Eye (tissue), 1 donor: ENCODE measurements at places on chromosomes 11 and 22.

- DNase-seq = no peak
These were observed 152.3 kb upstream of the LARGE1 start for GRCh38 chr22:34072585-34072984.

DNA sequence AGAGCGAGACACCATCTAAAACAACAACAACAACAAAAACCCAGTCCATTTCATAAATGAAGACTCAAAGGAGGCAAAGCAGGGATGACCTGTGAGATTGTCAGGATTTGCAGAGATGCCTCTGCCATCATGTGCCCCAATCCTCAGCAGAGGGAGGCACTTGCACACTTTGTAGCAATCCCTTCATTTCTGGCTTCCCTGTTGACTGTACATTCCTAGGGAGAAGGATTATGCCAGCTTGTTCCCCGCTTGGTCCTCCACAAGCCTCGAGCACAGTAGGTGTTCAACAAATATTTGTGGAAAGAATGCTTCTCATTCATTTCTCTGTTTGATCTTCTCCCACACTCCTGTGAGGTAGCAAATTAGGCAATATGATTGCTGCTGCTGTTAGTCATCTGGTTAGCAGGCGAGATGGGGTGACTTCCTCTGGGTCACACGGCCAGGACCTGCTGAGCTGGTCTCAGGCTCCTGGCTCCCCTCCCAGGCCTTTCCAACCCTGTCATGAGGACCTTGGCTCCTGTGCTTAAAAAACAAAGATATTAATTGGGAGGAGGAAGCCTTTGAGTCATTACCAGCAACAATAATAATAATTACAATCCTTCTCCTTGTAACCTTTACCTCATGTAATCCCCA lies 34.1 kb downstream of the LIF start:
- no peak for DNase-seq

DNA sequence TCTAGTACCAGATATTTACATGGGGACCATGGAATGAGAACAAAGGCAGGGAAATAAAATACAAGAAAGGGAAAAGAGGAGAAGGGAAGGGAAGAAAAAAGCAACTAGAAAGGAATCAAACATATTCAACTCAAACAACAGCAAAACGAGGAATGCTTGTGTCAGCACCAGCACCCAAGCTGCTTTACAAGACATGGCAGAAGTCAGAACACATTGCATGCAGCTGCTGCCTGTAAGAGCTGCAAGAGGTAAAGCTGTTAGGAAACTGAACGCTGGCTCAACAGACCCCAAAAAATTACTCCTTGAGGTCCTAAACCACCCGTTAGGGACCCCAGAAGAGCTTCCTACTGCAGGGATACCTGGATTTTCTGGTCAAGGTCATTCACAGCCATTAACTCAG lies 296.9 kb downstream of the OPCML start:
- peak; percentile 42 for DNase-seq

GRCh38 chr11:41201156-41201555 lies 258.3 kb downstream of the LRRC4C start:
- DNase-seq = peak; percentile 88

- no peak for DNase-seq
These were observed 937 bp downstream of the TRPT1 start for GRCh38 chr11:64224891-64225607.

DNA sequence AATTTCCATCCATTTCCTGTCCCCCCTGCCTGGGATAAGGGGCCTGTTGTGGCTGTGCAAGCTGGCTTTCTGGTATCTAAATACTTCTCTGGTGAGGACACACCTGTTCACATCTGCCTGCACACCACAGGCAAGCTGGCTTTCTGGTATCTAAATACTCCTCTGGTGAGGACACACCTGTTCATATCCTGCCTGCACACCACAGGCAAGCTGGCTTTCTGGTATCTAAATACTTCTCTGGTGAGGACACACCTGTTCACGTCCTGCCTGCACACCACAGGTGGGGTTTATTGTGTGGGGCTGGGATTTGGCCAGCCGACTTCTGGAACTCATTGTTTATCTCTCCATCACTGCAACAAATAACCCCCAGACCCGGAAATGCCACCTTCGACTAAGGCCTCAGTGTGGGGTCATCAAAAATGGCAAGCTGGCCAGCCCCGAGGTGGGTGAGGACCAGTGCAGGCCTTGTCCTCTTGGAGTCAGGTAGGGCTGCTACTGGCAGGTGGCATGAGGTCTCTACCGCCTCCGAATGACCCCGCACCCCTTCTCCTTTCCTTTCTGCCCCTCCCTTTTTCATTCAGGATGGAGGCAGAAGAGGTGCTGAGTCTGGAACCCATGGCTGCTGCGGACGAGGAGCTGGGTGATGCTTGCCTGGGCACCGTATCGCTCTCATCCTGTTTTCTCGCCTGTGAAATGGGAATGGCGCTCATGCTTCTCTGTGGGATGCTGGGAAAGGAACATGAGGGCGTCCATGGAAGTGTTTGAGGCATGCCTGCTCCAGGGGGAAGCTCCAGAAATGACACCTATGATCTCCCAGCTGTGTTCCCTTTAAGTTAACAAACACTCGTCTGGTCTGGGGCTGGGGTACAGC lies 43.5 kb upstream of the MYEOV start:
- DNase-seq = no peak

DNA sequence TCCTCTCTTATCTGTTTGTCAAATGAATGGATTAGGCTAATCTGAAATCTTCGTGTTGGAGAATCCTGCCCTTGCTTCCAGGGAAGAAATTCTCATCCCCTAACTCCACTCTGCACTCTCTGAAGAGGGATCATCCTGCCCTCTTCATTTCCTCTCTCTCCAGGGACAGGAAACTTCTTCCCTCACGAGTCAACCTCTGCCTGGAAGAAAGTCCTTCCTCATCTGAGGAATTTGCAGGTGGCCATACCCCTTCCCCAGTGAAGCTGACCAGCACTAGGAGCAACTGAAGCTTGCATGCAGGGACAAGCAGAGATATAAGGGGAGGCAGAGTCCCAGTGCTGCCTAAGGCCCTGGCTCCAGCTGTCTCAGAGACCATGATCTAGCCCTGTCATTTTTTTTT lies 3.6 kb upstream of the PHOX2A start:
- DNase-seq = no peak

DNA sequence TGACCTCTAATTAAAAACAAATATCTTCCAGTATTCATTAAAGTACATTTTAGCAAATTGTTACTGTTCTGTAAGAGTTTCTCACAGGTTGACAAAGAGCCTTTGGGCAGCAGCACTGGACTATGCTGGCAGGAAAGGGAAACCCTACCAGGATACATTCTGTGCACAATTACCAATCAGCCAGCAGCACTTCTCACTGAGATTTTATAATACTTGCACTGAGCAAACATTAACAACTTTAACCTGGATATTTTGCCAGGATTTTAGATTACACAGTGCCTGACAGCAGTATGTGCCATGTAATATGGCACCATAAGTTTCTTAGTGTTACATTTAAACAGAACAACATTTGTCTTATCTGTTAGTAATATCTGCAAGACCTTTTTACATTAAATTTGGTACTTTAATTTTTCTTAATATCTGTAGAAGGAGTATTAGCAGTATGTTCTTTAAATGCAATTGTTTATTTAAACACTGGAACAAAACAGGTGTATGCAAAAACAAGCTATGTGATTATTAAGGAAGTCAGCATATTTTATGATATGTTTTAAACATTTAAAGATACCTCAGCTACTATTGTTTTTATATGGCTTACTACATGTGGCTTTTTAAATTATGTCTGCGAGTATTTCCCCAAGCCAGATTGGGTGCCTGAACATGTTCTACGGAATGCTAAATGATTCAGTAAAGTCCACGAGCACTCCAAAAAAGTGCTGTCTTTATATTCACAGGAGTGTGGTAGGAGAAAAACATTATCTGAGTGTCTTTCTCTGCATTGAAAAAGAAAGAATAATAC lies 699.0 kb upstream of the LUZP2 start:
- no peak for DNase-seq

DNA sequence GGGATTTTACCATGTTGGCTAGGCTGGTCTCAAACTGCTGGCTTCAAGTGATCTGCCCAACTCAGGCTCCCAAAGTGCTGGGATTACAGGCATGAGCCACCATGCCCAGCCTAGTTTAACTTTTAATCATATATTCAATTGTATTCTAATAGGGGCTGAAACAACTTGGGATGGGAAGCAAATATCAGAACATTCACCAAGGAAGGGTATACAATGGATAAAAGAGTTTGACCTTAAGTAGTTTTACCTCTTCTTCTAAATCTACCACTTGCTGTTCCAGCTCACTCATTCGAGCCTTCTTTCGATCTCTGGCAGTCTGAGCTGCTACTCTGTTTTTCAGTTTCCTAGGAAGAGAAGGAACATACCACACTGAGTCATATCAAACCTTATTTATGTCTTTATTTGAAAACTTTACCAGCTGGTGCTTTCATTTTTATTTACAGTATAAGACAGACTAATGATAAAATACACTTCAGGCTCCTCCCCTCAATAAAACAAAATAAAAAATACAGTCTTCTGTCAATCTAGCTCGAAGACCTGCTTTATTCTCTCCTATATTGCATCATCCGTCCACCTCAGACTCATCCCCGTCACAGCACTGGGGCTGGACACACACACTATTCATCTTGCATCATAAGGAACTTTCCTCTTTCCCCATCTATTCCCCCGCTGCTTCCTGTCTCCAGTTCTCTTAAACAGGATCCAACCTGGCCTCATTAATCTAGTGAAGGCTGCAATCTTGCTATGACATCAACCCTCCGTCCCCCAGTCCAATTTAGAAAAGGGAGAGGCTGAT lies 1.4 kb downstream of the XBP1 start:
- DNase-seq = no peak

DNA sequence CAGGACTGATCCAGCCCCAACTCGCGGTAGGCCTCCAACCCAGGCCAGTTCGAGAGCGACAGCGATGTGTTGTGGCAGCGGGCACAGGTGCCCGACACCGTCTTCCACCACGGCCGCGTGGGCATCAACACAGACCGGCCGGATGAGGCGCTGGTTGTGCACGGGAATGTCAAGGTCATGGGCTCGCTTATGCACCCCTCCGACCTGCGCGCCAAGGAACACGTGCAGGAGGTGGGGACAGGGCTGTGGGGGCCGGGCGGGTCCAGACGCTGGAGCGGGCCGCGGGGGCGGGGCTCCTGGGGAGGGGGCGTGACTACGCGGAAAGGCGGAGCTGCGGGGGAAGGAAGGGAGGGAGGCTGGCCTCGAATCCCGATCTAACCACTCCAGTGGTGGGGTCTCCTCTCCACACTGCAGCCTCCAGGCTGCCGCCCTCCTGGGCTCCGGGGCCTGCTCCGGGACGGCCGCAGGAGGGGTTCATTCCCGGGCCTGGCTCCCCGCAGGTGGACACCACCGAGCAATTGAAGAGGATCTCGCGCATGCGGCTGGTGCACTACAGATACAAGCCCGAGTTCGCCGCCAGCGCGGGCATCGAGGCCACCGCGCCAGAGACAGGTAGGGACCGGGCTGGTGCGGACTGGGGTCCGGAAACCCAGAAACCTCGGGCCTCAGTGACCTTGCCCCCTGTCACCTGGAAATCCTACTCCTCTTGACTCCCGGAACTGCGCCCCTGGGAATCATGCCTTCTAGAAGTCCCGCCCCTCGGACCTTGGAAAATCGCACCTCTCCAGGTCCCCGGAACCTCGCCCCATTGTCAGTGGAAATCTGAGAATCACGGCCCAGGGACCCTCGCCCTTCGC lies 14.9 kb downstream of the TMEM258 start:
- peak; percentile 63 for DNase-seq

- DNase-seq = no peak
These were observed 44.0 kb upstream of the SLC1A2 start for GRCh38 chr11:35463331-35463751.

DNA sequence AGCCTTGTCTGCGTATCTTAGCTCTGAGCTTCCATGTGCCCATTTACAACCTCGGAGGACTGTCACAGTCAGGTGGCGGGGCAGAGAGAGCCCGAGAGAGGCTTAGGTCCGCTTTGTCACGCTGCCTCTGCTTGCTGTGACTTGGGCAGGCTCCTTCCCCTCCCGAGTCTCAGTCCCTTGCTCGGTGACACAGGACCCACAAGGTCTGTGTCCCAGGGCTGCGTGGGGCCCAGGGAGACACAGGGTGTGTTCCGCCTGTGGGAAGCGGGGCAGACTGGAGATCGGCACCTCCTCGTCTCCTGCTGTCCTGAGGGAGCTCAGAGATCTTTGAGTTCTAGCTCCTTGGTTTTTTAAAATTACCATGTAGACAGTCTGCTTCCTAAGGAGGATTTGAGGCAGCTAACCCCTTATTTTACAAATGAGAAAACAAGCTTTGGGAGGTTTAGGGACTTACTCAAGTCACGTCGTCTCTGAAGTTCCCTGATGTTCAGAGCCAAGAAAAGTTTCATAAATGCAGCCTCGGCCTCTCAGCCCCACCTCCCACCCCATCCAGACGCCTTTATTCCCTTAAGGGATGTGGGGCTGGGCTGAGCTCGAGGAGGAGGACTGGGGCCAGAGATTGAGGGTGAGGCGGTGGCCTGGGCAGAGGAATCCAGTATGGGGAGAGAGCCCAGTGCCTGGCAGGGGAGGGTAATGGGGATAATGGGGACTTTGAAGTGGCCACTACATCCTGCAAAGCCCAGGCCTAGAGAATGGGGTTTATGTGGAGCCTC lies 103.6 kb downstream of the NECTIN1 start:
- DNase-seq = no peak

- no peak for DNase-seq
These were observed 861 bp upstream of the RAD9A start for GRCh38 chr11:67390947-67391303.

GRCh38 chr11:117790279-117790678 lies 6.7 kb downstream of the DSCAML1 start:
- DNase-seq = peak; percentile 53

GRCh38 chr22:49312601-49313000 lies 515.1 kb downstream of the BRD1 start:
- DNase-seq = no peak

- DNase-seq = no peak
These were observed 1.7 kb upstream of the SLC29A2 start for GRCh38 chr11:66373265-66373664.

GRCh38 chr22:45197606-45198462 lies 34.1 kb downstream of the NUP50 start:
- DNase-seq = no peak

DNA sequence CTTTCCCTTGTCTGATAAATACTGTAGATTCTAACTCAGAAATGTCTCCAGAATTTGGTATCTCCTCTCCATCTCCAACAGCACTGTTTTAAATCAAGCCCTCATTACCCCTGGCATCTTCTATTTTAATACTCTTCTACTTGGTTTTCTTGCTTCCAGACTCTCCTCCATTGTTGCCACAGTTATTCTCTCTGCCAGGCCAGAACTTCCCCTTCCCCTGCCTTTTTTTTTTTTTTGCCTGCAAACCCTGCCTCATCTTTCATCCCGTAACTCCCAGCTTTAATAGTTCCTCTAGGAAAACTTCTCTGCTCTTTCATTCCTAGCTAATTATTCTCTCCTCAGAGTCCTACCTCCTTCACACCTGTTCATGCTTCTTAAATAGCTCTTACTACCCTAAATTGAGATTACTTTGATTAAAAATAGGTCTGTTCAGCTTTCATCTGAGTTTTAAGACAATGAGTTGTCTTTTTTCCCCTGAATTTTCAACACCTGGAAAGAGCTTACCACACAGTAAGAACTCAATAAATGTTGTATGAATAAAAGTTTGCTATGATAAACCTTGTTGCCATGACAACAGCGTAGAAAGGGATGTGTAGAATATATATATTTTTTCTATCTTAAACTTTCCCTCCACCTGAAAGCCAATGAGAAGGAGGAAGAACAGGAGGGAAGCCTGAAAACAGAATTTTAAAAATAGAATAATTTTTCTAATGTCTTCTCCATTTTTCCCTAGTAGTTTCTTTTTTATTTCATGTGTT lies 3.6 kb downstream of the IL18 start:
- no peak for DNase-seq

- DNase-seq = peak; percentile 59
These were observed 218.0 kb downstream of the ST3GAL4 start for GRCh38 chr11:126573325-126573978.

GRCh38 chr22:37607010-37607934 lies 1.4 kb upstream of the GGA1 start:
- peak; percentile 91 for DNase-seq
